ENCODE measurements at places on chromosomes 16 and 17.

- DNase-seq = no peak
These were observed 26.3 kb upstream of the ETV4 start for GRCh38 chr17:43572368-43572980.

GRCh38 chr17:39223907-39224777 is 1.6 kb downstream of the STAC2 start:
- DNase-seq = no peak

GRCh38 chr17:35265566-35266141 is 22.8 kb downstream of the SLFN5 start:
- DNase-seq = no peak

DNA sequence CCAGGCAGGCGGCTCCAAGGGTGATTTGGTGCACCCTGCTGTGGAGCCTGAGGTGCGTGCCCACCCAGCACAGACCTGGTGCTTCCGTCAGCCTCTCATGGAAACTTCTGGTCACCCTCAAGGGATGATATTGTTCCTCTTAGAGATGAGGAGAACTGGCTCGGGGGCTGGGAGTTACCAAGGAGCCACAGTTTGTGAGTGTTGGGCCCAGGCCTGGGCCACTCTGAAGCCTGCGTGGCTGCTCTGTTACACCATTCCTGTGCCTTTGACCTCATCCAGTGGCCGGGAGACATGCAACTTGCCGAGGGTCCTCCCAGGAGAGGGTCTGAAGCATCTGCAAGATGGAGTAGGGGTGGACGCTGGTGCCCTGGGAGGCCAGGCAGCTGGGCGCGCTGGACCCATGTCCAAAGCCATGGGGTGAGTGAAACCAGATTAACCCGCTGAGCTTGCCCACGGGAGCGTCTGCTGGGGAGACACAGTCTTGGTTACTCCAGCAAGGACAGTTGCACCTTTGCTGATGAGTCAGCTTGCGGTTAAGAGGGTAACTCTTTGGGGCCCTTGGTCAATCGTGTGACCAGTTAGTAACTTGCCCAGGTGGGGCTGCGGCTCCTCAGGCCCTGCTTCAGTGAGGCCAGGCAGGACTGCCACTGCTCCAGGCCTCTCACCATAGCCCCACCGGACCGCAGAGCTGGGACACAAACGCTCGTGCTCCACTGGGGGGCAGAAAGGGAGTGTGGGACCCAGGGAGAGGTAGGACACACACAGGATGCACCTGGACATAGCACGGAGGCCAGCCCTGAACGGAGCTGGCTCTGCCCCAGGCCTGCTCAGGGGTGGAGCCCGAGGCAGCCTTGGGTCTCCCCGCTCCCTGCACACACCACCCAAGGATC is 7.5 kb downstream of the C16orf90 start:
- no peak for DNase-seq

DNA sequence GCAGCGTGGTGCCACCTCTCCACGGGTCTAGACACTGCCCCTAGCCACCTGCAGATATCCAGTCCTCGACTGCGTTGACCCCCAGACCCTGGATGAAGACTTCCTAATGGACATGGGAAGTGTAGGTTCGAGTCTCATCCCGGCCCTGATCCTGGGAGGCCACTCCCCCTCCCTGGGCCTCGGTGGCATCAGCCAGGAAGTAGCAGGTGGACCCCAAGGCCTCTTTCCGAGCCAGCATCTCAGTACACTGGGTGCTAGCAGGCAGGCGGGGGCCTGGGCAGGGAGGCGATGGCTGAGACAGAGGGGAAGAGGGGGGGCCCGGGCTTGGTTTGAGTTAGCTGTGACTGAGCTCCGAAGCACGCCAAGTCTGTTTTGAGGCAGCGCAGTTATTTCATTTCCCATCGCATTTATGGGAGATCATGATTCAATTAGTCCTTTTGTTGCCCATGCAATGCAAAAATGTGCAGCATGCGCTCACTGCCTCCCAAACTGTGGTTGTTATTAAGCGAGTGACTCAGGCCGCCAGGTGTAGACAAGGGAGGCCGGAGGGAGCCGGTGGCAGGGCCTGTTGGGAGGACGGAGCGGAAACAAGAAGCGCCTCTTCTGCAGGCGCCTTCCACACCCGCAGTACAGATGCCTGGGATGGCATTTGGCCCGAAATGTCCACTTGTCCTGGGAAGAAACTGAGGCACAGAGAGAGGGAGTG is 25.3 kb upstream of the ZNF469 start:
- no peak for DNase-seq

DNA sequence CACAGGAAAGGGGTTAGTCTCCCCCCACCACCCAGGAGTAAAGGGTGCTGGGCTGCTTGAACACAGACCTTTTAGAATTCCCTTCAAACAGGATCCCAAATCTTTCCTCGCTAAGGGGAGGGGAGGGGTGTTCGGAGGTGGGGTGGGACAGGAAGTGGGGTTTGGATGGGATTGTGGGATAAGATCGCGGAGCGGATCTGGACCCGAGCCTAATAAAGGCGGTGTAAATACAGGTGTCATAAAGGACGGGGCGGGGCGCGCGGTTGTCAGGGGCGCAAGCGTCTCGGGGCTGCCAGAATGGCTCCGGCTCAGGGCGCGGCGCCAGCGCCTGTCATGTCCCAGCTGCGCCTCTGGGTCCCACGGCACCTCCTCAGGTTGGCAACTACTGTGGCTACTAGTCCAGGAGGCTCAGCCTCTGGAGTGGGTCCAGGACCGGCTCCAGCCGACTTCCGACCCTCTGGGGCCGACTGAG is 59.8 kb upstream of the FBXO47 start:
- peak; percentile 8 for DNase-seq

DNA sequence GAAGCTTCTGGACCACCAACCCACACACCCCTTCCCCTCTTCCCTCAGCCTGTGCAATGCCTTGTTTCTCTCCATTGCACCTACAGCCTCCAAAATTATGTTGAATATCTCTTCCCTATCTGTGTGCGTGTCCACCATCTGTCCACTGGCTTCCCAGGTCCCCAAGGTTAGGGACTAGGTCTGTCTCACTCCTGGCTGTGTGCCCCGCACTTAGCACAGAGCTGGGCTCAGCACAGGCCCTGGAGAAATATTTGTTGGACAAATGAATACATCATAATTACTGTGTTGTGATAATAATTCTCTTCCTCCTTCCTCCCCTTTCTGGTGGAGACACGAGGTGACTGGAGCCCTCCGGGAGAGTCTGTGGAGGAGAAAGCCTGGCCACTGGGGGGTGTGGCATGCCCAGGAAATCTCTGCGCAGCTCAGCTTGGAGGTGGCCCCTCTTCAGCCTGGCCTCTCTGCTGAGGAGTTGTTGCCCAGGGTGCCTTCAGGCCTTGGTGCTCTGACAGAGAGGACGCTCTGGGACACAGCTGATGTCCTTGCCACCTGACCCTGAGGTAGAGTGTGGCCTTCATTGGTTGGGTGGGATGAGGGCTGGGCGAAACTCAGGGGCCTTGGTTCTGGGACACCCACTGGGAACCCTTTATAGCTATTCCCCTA is 3.3 kb upstream of the BRD7 start:
- no peak for DNase-seq

- no peak for DNase-seq
These were observed 14.3 kb downstream of the MLYCD start for GRCh38 chr16:83913245-83913633.

DNA sequence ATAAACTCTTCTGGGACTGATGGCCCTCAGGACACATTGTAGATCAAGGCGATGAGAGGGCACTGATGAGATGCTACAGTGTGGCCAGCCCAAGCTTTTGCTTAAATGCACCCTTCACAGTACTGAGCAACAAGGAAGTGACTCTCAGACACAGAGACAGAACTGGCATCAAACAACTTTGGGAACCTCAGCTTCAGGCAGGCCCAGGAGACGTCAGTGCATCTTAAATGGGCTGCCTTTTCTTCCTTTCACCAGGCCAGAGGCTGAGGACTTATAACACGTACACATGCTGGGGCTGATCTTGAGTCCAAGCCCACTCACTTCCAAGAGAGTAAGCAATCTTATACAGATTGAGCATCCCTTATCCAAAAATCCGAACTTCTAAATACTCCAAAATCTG is 386.1 kb upstream of the C16orf82 start:
- no peak for DNase-seq

- DNase-seq = no peak
These were observed 762 bp downstream of the PYCARD start for GRCh38 chr16:31201582-31202413.

DNA sequence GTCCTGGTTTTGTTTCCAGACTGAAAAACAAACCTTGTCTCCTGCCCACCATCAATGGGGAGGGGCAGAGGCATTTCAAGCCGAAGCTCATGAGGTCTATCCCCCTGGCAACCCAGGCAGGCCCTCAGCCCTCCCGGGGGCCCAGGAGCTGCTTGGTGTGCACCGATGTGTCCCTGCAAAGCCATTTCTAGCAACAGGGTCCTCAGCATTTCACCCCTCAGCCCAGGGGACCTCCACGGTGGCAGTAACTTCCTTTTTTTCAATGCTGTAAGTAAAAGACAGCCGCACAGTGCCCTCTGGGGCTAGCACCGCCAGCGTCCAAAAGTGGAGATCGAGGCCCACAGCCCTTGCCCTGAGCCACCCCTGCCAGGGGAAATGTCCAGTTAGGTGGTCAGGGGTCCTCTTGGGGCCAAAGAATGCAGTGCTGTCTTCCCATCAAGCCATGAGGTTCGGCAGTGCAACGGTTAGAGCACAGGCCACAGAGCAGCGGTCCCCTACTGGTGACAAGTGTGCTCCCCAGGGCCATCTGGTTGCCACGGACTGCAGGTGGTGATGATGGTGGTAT is 79.9 kb downstream of the LITAF start:
- DNase-seq = no peak

GRCh38 chr16:25978218-25978617 is 286.5 kb downstream of the HS3ST4 start:
- no peak for DNase-seq

- no peak for DNase-seq
These were observed 24.7 kb downstream of the ZZEF1 start for GRCh38 chr17:4118015-4118743.

GRCh38 chr17:47427985-47428384 is 102.9 kb upstream of the NPEPPS start:
- no peak for DNase-seq

GRCh38 chr16:62751218-62751617 is 715.0 kb upstream of the CDH8 start:
- no peak for DNase-seq

DNA sequence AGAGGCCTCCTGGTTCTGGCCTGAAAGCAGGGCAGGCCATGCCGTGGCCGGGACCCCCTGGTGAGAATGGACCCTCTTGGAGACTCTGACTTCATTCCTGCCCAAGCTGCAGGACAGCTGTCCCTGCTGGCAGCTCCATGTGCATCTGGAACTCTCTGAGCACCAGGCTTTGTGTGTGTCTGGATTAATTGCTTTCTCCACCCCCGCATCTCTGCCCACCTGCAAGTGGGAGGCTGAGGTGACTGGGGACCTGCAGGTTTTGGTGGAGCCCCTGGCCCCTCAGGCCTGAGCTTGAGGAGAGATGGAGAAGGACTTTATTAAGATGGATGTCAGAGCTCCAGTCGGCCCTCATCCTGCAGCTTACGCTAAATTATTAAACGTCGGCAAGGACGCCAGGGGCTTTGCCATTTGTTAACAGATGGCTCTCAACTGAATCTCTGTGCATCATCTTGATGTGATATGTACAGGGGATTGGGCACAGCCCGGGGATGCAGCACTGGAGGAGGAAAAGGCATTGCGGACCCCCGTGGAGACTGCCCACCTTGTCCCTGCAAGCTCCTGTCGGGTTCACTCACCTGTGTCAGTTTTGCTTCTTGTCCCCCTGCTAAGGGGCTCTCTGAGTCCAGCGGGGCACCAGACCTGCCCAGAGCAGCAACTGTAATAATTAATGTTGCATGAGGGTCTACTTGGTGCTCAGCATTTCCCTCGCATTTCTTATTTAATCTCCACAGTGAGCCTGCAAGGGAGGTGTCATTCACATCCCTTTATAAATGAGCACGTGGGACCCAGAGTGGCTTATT is 154.1 kb upstream of the RPL38 start:
- no peak for DNase-seq

DNA sequence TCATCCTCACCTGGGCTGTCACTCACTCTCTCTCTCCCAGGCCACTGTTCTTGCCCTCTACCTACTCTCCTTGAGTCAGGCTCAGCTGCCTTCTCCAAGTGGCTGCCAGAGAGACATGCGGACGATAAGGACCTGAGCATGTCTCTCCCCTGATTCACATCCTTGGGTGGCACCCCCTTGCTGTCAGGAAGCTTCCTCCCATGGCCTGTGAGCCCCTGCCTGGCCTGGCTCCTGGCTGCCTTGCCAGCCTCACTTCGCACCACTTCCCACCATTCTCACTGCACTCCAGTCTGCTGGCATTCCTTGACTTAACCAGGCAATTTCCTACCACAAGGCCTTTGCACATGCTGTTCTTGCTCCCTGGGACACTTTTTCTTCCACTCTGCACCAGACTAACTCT is 2.7 kb upstream of the ALDH3A1 start:
- DNase-seq = no peak

DNA sequence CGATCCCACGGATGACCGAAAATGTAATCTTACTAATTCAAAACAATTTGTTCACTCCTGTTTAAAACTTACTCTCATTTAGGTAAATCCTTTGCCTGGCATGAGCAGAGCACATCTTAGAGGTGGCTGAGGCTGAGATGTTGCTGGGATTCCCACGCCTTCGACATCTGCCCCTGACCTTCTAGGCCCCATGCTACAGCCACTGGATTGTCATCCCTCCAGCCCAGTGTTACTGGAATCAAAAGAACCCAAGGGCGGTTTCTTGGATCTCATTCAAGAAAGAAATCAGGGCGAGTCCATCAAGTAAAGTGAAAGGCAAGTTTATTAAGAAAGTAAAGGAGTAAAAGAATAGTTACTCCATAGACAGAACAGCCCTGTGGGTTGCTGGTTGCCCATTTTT is 64.5 kb upstream of the SHISA6 start:
- DNase-seq = no peak

DNA sequence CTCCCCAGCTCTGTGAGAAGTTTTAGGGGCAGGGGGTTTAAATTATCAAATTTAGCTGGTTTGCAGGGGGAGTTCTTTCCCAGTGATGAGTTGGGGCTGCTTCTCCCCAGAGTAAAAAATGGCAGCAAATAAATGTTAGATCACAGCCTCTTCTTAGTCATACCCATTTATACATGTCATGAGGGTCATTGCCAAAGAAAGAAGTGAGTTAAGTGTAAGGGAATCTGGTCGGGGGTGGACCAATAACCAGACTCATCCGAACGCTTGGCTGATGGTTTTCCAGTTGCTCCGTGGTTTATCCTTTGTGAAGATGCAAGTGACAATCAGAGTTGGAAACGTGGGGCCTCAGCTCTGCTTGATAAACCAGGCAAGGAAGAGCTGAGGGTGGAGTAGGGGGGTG is 87.1 kb downstream of the PLXDC1 start:
- DNase-seq = no peak

- no peak for DNase-seq
These were observed 53.0 kb downstream of the ENGASE start for GRCh38 chr17:79127534-79128135.
